Urothelium cell line (cell line): ENCODE measurements at places on chromosomes 2 and 18.
A peak's percentile ranks its signal among the peaks of the same experiment; 100 is the strongest.

DNA sequence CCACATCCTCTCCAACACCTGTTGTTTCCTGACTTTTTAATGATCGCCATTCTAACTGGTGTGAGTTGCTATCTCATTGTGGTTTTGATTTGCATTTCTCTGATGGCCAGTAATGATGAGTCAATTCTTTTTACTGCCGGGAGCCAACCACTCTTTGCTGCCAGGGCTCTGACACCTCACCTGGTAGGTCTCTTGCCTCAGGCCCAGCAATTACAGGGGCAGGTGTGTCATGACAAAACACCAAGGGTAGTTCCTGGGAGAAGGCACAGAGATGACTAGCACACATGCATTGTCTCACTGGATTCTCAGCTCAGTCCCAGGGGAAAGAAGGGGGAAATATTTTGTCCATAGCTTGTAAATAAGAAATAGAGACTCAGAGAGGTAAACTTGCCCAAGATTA lies 122.3 kb downstream of the CHST9 start:
- no peak for DNase-seq

GRCh38 chr2:207256476-207257207 lies 90.9 kb upstream of the KLF7 start:
- no peak for DNase-seq

GRCh38 chr2:17573085-17573803 lies 32.7 kb downstream of the VSNL1 start:
- no peak for DNase-seq

DNA sequence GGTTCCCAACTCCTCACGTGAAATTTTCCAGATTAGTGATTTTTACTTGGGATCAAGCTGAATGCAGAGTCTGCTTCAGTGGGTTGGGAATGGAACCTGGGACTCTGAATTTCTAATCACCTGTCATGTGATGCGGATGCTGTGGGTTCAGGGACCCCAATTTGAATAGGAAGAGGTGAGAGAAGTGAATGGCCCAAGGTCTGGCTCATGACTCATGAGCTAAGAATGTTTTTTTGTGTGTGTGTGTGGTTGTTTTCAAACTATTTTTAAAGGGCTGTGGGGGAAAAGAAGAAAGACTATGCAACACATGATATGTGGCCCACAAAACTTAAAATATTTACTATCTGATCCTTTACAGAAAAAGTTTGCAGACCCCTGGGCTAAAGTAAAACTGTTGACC lies 108.5 kb upstream of the CYRIA start:
- peak; percentile 44 for DNase-seq

- no peak for DNase-seq
Measured at GRCh38 chr2:229610872-229611271, 103.5 kb downstream of the DNER start.

DNA sequence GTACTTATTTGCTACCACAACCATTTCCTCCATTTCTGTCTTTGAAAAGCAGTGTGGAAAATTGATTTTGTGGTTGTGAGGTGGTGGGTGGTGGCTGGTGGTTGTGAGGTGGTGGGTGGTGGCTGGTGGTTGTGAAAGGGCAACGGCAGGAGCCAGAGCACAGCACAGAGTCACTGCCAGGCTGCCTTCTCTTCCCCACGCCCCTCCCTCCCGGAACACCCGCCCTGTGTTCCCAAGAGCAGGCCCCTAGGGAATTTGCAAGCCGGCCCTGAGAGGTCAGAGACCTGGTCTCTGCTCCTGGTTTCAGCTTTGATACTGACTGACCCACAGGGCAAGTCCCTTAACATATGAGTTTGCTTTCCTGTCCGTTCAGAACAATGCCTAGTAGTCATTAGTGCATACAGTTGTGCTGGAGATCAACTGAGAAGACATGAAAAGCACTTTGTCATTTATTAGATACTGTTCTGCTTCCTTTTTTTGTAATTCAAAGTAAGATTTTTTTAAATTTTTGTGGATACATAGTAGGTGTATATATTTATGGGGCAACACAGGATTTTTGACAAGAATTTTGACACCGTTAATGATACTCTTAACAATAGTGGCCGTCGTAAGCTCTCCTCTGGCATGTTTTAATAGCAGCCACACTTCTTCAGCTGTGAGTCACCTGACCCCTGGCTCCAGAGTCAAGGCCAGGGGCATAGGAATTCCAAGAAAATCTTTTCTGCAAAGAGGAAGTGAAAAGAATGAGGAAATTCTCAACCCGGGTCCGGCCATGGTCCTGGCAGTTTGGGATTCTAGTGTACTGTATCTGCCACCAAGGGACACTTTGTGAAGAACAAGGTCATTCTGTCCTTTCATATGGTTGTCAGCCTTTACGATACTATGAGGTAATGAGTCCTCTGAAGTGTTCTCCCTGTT lies 53.2 kb downstream of the ITGA6 start:
- no peak for DNase-seq

- no peak for DNase-seq
Measured at GRCh38 chr2:120317180-120317533, 28.8 kb upstream of the INHBB start.

DNA sequence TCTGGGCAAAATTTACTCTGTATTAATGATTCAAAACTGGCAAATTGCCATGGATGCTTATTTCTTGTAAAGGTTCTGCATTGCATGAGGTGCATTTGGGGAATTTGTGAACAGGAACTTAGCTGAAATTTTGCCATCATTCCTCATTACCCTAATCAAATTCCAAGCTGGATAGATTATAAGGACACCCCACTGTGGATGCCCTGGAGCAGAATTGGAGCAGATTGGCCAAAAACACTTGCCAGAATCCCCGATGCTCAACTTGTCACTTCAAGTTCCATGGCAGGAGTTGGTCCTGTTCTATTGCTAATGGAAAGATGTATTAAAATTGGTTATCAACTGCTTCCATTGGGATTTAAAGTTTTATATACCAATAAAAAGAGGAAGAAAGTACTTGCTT lies 237.9 kb downstream of the CCDC102B start:
- DNase-seq: no peak

DNA sequence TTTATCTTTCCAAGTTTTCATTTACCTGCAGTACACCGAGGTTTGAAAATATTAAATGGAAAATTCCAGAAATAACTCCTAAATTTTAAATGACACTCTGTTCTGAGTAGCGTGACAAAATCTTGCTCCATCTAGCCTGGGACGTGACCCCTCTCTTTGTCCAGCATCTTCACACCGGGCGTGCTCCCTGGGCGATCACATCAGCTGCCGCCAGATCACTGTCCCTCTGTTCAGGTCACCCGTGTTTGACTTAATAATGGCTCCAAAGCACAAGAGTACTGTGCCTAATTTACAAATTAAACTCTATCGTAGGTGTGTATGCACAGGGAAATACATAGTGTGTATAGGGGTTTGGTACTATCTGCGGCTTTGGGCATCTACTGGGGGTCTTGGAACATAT lies 6.1 kb upstream of the TMEM185B start:
- no peak for DNase-seq

DNA sequence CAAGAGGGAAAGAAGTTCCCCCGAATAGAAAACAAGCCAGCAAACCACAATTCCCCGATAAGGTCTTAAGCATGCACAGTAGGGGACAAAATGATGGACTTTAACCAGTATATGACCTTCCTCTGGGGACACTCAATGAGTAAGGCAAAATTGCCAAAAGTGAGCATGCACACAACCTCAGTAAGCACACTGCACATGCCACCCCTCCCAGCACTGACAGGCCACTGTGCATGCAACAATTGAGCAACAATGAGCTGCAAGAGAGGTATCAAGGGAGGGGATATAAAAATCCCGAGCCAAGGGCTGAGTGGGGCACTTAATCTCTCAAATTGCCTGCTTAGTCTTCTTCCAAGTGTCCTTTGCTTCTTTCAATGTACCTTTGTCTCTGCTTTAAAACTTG lies 935.8 kb upstream of the SLC39A10 start:
- no peak for DNase-seq

- no peak for DNase-seq
Measured at GRCh38 chr2:120257522-120257921, 4.9 kb downstream of the RALB start.

DNA sequence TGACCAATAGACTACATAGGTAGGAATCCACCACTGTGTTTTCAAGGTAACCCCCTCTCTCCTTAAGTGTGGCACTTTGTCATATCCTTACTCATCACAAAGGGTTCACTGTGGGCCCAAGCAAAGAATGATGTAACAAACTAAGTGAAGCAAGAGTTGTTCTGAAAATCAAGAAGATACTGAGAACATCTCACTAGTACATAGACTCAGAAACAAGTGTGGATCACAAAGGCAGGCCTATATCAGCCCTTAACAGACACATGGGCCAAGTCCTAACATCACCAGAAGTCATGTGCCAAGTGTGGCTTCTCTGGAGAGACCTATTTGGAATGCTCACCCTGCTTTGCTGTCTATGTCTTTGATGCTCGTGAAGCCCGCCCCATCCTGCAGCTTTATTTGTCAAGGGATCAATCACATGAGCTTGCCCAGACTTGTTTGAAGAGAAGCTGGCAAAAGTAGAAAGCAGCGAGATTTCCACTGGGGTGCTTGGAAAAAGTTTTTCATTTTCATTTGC lies 131.2 kb upstream of the TTC39C start:
- no peak for DNase-seq

GRCh38 chr18:34697233-34697632 lies 12.9 kb upstream of the DTNA start:
- DNase-seq: no peak

DNA sequence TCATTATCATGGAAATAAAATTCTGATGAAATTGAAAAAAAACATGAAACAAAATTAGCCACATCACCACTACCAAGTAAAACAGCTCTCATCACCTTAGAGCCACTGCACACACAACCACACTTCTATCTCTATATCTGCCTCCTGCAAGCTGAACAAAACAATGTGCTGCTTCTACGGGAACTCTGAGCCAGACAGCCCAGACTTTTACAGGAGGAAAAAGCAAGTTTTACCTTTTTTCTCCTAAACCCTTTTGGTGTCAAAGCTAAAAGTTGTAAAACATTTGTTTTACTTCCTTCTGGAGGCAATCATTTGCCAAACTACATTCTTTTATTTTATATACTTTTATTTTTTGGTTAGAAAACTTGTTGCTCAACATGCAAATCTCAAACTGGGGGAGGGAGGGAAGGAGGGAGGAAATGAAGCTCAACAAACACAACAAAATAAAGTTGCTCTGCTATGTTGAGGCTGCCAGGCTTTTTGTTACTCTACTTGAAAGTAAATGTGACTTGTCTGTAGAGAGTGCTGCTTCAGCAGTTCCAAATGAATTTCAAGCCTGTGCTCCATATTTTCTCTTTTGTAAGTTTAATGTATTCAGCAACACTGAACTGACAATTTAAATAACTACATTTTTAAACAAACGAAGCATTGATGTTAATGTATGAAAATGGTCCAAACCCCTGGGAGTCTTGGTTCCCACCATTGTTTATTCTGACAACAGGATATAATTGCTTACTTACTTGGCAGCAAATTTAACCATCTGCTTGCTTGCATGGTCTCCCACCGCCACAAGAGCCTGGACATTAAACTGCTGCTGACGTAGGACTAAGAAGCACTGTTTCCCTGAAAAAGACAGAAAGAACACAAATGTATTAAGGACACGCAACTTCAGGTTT lies 24.5 kb downstream of the DARS1 start:
- DNase-seq: no peak

- peak; percentile 30 for DNase-seq
Measured at GRCh38 chr18:26091047-26091630, 726 bp upstream of the SS18 start.

GRCh38 chr2:57190007-57190406 lies 856.6 kb upstream of the VRK2 start:
- no peak for DNase-seq

GRCh38 chr2:225270861-225271260 lies 128.6 kb upstream of the NYAP2 start:
- peak; percentile 78 for DNase-seq

DNA sequence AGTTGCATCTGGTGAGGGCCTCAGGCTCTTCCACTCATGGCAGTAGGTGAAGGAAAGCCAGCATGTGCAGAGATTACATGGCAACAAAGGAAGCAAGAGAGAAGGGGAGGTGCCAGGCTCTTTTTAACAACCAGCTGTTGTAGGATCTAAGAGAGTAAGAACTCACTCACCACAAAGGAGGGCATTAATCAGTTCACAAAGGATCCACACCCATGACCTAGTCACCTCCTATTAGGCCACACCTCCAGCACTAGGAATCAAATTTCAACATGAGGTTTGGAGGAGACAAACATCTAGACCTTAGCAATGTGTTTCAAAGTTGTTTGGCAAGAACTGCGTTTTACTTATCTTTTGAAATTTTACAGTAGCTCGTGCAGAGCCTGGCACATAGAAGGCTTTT lies 20.5 kb upstream of the REG3A start:
- DNase-seq: no peak

DNA sequence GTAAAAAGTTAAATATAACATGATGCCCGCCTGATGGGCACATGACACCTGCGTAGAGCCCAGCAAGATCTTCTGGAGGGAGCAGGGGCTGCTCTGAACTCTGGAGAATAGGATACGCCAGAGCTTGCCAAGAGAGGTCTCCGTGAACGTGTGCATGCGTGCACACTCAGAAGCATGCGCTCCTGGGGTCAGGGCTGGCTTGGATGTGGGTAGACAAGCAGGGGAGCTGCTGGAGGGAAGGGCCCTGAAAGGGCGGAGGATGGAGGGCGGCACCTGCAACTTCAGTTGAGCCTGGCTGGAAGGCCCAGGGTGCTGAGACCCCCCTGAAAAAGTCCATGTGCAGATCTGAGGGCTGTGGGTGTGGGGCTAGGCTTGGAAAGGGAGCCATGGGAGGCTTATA lies 828.4 kb upstream of the SALL3 start:
- no peak for DNase-seq

DNA sequence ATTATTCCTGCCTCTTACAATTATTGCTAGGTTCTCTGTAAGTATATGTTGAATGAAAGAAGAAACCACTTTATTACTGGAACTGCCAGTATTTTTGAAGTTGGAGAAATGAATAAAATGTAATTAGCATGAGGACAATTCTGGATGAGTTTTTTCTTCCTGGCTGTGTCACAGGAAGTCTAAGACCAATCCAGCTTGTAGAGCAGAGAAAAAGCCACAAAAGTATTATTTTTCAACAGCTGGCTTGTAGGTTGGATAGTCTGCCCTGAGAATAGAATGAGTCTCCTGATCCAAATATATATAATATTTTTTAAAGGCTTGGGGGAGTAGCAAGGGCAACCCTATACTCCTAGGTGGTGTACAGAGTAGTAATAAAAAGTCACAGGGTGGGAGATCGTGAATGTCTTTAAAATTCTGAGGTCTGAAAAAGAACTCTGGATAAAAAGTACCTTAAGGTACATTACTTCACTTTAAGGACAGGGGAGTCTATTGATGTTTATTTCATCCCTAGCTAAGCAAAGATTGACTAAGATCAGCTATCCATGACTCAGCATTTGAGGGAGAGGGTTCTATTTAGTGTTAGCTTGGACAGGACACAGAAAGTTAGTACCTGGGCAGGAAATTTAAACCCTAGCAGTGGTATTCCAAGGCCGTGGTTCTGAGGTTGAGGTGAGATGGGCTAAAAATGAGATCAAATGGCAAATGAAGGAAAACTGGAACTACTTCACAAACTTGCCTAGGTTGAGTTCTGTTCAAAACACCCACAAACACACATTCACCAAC lies 31.7 kb downstream of the SLC40A1 start:
- no peak for DNase-seq

GRCh38 chr18:76518123-76518859 lies 23.2 kb upstream of the ZNF516 start:
- peak; percentile 33 for DNase-seq
